ENCODE measurements at places on chromosomes 4 and X.

- no peak for DNase-seq
Measured at GRCh38 chr4:183591301-183591700, 67.7 kb downstream of the RWDD4 start.

DNA sequence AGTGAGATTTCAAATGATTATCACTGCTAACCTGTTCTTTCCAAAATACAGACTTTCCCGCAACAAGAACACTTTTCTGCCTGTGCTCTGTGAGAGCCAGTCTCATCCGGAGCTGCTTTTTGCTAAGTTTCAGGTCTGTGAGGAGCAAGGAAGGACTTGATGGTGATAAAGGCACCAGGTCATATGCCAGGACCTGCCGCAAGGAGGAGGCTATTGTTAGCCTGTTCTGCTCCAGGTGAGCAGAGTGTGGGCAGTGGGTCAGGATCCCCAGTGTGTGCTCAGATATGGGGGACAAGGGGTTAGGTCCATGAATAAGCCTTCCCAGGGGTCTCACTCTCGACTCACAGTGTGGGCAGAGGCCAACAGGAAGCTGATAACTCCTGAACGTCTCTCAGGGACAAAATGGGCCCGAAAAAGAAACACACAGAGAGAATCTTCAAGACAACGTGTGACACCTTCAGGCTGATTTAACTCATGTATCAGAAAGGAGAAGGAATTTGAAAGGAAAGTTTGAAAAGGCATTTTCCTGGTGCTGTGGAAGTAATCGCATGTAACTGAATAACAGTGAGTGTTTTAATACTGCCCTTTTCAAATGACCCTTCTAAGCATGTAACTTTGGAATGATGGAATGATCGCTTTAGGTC, 57.7 kb upstream of the PDLIM3 start:
- DNase-seq: no peak

- DNase-seq: no peak
Measured at GRCh38 chr4:56723201-56723605, 42.1 kb upstream of the HOPX start.

DNA sequence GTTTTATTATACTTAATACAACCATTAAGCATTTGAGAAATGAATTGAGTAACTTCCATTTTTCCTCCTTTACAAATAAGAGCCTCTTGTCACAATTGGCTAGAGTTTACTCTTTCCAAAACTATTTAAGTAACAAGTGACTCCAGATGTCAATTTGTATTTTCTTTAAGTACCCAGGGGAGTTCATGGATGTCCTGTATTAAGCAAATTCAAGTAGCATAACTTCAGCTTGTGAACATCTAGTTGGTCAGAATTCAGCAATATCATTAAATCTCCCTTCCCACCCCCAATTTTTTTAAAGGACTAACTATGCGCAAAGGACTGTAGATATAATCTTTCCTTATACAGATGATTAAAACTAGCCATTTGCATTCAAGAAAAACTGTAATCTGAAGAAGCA, 1.4 kb upstream of the ADGRL3 start:
- no peak for DNase-seq

- no peak for DNase-seq
Measured at GRCh38 chrX:151151665-151152267, 24.6 kb upstream of the GPR50 start.

DNA sequence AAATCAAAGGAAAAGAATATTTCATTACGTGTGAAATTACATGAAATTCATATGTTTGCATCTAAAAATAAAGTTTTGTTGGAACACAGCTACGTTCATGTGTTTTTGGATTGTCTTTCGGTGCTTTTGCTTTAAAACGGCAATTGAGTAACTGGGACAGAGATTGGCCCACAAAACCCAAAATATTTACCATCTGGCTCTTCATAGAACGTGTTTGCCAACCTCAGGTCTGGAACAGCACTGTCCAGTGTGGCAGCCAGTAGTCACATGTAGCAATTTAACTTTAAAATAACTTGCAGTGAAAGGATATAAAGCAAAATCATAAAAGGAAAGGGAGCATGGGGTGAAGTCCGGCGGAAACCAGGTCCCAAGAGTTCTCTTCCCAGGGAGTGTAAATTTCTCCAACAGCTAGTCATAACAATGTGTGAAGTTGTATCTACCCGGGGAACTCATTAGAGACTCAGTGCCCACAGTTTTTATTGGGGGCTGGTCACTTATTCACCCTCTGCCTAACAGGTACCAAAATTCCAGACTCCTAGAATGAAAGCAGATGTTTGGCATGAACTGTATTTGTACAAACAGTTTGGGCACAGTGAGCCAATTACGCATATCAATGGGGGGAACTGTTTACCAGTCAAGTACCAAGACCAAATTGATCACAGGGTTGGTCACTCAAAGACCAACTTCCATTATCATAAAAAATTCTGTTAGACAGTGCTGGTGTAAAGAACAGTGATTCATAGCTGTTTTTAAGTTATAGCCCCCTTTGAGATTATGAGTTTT, 10.3 kb downstream of the OCIAD1 start:
- no peak for DNase-seq

- DNase-seq: no peak
Measured at GRCh38 chrX:41293269-41293668, 40.7 kb upstream of the DDX3X start.

DNA sequence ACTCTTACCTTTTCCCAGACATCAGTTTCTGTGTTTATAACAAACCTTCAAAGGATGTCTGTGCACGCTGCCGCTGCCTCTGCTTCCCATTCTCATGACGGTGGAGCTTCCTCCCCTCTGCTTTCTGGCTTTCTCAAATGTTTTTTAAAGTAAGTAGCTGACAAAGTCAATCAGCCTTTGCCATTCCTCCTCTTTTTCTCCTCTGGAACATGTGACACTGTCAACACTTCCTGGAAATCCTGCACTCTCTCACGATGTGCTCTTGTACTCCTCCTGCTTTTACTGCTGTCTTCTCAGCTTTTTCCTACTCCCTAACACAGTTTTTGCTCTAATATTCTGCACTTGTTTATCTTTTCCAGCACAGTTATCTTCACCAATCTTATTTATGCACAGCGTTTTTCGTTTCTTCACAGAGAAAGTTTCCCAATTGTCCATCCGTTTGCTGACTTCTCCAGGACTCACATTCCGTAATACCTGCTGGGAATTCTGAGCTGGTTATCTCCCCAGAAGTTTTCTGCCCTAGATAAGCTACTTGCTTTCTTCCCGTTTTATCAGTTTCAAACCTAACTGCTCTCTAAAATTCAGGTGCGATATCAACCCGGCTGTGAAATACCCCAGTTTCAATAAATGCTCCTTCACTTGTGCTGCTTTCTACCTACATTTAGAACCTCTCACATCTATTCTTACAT, 465.6 kb upstream of the AGA start:
- no peak for DNase-seq
